ENCODE measurements at places on chromosomes 16 and 17. TPM values are rescaled to one million over a fixed set of nuclear protein-coding genes. Genes with fewer than 3 reads are reported as not detected.
A peak's percentile ranks its signal among the peaks of the same experiment; 100 is the strongest.

Gene CBLN1
- not detected for polyA plus RNA-seq

Gene GAS2L2
- polyA plus RNA-seq: not detected

DNA sequence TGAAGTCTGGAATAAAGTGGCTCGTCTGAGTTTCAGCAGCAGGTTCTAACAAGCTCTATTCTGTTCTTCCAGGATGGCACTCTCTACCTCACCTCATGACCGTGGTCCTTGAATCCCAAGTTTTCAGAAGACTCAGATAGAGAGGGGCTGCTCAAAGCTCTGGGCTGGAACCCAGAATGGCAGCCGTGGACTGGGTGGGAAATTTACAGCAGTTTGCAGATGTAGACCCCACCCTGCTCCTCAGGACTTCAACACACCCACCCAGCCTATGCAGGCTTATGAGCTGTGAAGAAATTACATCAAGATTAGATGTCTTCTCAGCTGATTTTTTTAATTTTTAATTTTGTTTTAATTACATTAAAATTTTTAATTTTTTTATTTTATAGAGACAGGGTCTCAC, 59.4 kb downstream of the METRNL start:
- DNase-seq: no peak

- DNase-seq: no peak
These were observed 1.3 kb downstream of the PFN1 start for GRCh38 chr17:4947010-4947410.

- no peak for DNase-seq
These were observed 2.0 kb downstream of the RHBDF2 start for GRCh38 chr17:76499267-76499667.

DNA sequence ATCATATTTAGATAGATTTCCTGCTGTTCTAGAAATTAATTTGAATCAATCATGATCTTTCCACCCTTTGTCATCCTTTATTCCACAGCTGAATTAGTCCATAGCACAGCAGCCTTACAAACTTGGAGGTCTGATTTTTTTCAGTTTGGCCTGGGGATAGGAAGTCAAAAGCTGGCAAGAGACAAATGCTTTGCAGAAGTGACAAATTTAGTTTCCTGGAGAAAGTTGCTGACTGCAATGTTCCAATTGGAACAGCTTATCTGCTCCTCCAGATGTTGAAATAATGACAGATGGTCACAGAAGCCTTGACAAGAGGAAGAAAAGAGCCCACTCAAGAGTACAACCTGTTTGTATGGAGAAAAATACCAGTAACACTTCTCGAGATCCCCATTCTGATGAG, 1276.1 kb upstream of the CDH8 start:
- DNase-seq: no peak

DNA sequence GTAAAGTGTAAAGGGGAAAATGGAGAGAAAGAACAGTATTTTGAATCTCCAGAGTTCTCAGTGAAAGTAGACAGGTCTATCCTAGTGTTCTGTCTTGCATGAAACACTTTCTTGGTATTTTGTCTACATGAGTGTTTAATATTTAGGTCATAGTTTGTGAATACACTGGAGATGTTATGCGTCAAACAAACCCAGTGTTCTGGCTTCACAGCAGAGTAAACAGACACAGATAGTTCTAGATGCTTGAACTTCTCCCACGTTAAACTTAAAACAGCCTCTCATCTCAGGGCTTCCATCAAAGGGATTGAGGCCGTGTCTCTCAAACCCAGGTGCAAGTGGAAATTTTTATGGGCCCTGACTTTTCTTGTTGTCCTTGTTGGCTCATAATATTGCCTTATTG, 48.3 kb downstream of the RBFOX1 start:
- no peak for DNase-seq

DNA sequence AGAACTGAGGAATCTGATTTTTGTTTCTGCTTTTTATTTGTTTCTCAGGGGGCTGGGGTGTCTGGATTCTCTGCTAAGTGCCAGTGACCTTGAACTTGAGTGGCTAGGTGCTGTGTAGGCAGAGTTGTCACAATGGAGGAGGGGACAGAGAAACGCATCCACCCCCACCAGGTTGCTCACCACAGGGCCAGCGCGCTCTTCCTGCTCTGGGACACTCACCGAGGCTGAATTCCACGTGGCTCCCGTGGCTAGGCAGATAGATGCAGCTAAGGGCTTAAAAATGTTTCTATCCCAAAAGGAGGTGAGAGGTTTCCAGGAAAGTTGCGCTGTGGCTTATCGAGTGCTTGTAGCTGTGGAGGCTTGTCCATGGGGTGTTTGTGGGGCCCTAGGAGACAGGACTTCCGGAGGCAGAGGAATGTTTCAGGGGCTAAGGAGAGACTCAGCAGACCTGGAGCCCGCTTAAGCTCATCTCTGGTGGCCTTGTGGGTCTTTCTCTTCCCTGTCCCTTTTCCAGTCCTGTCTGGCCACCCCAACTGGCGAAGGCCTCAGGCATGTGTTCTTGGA, 36.8 kb downstream of the ADCY7 start:
- peak; percentile 60 for DNase-seq

DNA sequence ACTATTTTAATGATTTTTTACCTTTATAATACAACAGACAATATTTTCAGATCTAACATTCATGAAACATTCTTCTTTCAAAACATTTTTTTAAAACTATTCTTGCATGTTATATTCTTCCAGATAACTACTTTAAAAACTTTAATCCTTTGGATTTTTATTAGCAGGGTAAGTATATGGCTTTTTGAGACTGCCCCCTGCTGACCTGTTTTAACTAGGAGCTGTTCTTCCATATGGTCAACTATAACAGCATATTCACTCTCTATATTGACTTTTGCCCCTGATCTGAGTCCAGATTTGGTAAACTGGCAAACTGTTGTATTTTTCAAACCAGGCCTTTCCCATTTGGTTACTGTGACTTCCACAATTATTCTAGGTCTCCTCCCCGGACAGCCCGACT, 16.5 kb downstream of the ZNF18 start:
- DNase-seq: no peak

All from fibroblast of lung (primary cell).